Effector CD4-positive, alpha-beta T cell (primary cell): ENCODE measurements at places on chromosomes 2 and 18.

DNA sequence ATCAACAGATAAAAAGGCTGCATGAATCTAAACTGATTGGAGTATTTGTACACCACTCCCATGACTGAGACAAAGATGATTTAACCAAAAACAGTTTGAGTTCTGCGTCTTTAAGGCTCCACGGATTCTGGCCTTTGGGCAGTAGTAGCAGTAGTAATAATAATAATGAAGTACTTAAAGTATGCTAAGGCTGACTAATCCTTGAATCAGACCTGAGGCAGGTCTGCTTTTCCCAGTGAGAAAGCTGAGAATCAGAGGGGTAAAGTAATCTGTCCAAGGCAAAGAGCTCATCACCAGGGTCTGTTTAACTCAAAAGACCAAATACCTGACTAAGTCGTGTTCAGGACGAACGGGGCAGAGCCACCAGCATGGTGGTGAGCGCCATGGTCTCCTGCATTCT is 61.4 kb downstream of the ID2 start:
- no peak for DNase-seq

DNA sequence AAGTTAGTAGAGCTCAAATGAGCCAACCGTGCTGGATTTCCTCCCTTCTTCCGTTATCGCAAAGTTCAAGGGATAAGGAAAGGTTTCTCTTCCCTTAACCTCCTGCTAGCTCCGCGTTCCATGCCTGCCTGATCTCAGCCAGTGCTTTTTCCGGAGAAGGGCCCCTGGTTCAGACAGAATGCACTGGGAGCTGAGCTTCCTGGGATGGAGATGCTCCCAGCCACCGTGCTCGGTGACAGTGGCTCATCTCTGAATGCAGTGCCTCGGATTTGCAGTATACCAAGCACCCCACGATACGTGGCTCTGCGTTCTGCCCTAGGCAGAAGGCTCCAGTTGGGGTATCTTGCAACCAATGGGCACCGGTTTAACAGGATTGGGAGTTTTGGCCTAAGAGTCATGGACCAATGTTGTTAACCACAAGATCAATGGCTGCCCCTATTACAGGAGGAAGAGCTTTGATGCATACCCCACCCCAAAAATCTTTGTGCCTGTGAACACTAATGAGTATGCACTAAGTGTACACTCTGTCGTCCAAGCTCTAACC is 876 bp downstream of the CNTNAP5 start:
- no peak for DNase-seq

DNA sequence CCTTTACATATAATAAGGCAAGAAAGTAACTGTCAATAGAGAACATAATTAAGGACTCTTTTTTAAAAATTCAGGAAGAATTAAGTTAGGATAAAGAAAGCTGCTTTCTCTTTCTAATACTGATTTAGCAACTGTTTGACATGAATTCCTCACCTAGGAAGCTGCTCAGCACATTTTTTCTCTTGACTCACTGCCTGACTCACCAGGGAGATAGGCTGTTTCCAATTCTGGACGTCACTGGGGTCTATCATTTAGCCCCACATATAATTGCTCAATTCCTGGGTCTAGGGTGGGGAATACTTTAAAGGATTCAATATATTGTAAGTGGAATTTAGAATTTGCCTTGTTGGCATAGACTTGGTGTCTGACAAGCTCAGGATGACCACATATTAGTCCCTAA is 50.8 kb upstream of the UGP2 start:
- DNase-seq, result no peak

DNA sequence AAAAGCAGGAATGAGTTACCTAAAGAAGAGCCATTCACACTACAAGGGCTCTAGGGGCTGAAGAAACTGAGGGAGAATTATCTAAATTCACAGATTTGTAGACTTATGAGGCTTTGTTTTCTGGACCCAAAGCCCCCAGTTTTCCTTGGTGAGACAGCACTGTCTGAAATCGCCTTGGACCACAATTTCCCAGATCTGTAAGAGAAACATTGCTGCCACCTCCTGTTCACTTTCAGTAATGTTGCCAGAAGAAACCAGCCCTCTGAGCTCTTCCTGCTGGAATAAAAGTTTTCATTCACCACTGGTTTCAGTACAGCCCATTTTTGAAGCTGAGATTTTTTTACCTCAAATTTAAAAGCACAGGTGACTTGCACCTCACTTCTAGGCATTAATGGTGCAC is 169.2 kb downstream of the CDH20 start:
- DNase-seq, result no peak

GRCh38 chr2:29580223-29580622 is 341.2 kb downstream of the ALK start:
- no peak for DNase-seq

DNA sequence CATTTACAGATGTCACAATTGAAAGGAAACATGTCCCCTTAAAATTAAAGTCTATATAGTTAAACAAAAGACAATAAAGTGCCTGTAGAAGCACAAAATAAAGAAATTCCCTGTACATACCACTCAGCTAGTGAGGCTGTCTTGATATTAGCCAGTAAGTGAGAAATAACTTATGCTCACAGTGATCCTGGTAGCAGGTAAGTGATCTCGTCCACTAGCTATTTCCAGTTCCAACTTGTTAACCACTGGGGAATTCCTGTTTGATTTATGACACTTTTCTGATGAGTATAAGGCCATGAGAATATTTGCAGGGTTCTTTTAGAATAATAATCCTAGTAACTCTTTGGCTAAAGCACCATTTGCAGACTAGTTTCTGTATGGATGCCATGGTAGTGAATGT is 127.9 kb upstream of the PGAP1 start:
- DNase-seq, result no peak

- no peak for DNase-seq
These were observed 4.4 kb downstream of the TBR1 start for GRCh38 chr2:161420406-161421074.

GRCh38 chr2:128235581-128235980 is 83.1 kb downstream of the HS6ST1 start:
- no peak for DNase-seq

DNA sequence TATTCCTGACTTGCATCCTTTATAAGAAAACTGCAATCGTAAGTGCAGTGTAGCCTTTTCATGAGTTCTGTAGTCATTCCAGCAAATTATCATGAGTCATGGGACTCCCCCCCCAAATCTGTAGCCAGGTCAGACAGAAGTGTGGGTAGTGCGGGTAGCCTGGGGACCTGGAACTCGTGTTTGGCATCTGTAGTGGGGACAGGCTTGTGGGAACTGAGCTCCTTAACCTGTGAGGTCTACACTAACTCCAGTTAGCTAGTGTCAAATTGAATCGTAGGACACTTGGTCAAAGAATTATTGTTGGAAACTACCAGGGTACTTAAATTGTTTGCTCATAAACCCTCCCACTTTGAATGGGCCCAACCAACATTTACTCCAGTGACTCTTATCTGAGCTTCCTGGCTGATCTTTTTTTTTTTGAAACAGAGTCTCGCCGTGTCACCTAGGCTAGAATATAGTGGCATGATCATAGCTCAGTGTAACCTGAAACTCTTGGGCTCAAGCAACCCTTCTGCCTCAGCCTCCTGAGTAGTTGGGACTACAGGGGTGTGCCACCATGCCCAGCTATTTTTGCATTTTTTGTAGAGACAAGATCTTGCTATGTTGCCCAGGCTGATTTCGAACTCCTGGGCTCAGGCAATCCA is 12.4 kb downstream of the PFN4 start:
- DNase-seq, result no peak

GRCh38 chr2:78977661-78978145 is 47.8 kb upstream of the REG3G start:
- DNase-seq, result no peak

DNA sequence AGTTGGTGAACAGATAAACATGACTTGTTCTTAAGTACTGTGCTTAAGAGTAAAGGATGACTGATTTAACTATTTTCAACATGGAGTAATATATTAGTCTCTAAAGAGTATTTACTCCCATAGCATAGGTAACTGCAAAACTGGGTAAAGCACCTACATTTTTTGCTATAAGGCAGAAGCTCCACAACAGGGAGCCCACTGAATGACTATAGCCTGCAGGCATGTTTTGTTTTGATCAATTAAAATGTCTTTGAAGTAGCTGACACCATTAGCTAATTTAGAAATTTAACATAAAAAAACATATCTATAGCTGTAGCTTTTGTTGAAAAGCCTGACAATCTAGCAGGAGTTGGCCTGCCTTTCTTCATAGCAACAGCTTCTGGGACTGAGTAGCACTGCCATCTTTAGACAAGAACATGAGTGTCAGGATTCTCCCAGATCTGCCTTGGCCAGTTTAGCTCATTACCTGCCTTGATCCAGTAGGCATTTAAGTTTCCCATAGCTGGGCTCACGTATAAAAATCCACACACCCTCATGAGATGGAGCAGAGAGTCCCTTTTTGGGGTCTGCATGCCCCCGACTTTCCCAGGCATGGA is 1935.1 kb upstream of the PIK3C3 start:
- no peak for DNase-seq

DNA sequence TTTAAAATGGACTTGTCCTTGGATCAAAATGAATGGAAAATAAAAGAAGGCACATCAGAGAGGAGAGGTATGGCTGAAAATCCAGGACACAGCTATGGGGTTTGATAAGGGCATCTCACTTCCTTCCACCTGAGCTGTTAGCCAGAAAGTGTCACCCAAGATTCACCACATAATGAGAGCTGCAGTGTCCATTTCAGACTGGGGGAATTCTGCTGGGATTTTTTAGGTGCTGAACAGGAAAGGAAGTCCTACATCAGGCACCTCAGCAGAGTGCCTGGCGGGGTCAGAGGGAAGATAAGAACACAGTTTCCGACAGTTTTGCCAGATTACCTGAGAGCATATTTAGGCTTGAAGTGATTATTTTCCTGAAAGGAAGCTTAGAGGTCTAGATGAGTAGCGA is 187.6 kb upstream of the HNMT start:
- no peak for DNase-seq

GRCh38 chr18:58578835-58579560 is 49.9 kb downstream of the ALPK2 start:
- DNase-seq, result no peak

DNA sequence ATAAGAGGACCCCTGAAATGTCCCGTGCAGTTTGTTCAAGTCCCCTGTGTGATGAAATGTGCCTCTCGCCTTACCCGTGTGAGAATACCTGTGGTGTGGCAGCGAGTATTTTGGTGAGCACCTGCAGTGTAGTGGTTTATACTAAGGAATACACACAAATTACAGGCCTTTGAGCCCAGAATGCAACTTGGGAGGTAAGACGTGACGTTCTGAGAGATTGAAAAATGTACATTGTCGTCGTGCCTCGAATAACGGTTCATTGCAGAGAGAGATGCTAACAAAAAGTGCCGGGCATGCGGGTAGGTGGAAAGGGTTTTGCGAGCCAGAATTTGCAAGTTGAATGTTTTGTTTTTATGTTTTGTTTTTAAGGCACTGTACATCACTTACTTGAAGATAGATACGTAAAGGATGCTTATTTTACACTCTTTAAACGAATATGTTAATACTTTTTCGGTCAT is 867 bp downstream of the RBBP8 start:
- DNase-seq, result no peak

DNA sequence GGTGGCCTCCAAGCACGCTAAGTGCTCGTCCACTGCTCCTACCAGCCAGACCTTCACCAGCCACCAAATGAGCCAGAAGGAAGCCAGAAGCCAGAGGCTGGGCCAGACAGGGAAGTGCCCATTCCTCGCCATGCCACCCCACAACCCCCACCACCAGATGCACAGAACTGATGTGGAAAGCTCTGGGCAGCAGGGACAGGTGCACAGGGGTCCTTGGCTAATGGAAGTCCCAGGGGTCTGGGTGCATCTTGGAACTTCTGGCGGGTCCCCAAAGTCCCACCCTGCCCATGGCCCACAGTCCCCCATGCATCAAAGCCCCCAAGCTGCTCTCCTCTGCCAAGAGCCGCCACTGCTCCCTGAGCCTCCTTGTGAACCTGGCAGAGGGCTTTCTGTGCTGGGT is 173.1 kb upstream of the ID2 start:
- no peak for DNase-seq

DNA sequence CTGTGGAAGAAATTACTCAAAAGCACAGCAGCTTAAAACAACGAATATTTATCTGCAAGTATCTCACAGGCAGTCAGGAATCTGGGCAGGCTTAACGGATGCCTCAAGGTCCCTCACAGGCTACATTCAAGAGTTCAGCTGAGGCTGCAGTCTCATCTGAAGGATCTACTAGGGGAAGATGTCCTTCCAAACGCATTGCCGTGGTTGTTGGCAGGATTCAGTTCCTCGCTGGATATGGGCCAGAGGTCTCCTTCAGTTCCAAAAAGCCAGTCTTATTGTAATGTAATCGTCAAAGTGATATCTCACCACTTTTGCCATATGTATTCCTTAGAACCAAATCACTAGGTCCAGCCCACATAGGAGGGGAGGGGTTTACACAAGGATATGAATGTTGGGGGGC is 98.2 kb upstream of the EPAS1 start:
- no peak for DNase-seq

DNA sequence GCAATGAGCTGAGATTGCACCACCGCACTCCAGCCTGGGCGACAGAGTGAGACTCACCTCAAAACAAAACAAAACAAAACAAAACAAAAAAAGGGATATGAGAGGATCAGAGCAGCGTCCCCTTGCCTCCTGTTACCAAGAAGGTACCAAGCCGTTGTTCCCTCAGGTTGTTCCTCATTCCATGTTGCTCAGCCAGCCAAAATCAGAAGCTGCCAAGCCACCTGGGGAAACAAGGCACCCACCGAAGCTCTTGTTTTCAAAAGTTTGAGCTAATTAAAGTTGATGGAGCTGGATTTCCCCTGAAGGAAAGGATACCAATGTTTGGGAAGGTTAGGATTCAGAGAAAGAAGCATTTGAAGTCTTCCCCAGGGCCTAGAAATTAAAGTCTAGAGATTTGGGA is 21.8 kb upstream of the STEAP3 start:
- DNase-seq, result no peak
